ENCODE measurements at places on chromosomes 3 and 15.

DNA sequence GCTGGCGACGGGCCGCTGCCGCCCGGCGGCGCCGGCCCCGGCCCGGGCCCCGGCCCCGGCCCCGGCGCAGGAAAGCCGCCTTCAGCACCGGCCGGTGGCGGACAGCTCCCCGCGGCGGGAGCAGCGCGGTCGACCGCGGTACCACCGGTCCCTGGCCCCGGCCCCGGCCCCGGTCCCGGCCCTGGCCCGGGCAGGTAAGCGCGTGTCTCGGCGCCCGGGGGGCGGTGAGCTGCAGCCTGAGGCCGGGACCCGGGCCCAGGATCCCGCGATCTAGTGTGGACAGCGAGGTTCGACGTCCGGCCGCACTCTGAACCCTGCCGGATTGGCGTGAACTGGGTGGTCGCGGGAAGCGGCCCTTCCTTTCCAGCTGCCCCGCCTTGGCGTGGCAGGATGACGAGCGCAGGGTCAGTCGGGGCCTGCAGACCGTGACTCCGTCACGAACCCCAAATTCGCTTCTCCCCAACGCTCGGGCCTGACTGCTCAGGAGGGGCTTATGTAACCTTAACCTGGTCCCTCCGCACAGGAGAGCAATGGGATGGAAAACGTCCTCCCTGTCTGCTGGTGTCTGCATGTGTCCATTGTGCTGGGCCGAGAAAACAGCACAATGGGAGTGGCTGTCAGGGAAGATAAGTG lies 472 bp downstream of the BSN start:
- DNase-seq = no peak

DNA sequence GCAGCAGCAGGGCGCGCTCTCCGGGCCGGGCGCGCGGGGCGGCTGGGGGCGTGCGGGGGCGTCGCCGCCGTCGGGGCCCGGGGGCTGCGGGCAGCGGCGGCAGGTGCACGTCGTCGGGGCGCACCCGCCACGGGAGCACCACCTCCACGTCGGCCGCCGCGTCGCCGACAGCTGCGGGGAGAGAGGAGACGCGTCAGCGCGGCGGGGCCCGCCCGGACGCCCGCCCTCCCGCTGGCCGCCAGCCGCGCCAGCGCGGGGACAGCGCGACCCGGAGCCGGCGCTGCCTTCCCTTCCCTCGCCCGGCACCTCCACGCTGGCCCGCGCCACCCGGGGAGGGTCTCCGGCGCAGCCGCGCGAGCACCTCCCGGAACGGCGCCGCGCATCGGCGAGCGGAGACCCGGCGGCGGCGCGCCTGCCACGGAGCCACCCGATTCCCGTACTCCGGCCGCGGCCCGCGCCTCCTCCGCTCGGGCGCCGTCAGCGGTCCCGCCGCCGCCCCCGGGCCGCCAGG lies 481 bp downstream of the ADAMTS17 start:
- DNase-seq = no peak

- no peak for DNase-seq
Observed at GRCh38 chr3:111971533-111972130, 7.2 kb upstream of the ABHD10 start.

DNA sequence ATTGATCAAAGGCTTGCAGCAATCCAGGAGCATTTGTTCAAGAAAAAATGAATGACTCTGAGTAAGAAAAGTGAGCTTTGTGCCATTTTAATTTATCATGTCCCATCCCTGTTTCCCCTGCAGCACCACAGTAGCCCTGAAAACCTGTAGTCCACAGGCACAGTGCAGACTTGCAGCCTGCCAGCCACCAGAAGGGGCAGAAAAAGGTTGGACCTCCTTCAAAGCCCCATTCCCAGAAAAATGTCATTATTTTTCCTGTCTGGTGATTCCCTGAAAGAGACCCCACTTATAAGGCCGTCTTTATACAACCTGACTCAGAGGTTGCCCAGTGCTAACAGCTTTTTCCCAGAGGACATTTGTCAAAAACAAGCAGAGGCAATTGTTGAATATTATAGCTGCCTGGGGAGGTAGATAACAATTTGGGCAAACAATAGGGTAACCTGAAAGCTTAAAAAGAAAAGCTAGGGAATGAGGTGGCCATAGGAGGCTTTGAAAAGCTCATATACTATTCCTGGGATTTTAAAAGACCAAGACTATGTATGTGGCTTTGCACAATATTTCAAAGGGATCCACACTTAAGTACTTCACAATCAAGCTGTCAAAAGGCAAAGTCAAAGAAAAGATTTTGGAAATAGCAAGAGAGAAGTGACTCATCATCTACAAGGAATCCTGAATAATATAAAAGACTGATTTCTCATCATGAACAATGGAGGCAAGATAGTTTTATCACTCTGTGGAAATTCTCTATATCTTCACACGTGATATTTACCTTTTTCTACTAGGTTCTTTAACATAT lies 136.8 kb upstream of the PLXNA1 start:
- DNase-seq = no peak

GRCh38 chr3:169041677-169042171 lies 621.8 kb downstream of the MECOM start:
- DNase-seq = no peak

GRCh38 chr3:127157171-127157828 lies 35.6 kb upstream of the PRR23E start:
- no peak for DNase-seq

DNA sequence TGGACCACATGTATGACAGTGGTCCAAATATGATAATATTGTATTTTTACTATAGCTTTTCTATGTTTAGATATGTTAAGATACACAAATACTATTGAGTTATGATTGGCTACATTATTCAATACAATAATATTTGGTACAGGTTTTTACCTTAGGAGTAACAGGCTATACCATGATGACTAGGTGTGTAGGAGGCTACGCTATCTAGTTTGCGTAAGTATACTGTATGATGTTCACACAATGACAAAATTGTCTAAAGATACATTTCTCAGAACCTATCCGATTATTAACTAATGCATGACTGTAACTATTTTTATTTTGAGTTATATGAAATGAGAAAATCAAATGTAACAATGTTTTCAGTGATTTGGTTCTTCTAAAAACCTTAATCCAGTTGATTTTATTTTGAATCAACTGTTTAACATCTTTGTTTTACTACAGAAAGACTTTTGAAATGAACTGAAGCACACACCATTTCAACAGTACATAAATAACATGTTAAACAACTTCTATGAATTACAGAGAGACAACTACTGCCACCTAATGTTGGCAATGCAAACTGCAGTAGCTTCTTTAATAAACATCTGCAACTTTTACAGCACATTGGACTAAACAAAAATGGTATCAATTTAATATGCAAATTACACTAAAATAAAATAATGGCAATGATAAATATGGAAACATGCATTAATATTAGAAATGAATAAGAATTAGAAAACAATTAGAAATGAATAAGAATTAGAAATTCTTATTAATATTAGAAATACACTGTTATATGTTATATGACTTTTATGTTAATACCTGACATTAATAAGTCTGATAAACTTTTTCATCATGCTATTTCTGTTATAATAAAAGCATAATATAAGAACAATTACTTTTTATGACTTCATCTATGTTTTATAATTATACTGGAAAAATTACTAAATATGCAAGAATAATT lies 255.7 kb downstream of the MBNL1 start:
- no peak for DNase-seq

- no peak for DNase-seq
Observed at GRCh38 chr3:45124352-45124751, 21.8 kb downstream of the CDCP1 start.

GRCh38 chr15:85129881-85130280 lies 148.2 kb downstream of the PDE8A start:
- DNase-seq = no peak

DNA sequence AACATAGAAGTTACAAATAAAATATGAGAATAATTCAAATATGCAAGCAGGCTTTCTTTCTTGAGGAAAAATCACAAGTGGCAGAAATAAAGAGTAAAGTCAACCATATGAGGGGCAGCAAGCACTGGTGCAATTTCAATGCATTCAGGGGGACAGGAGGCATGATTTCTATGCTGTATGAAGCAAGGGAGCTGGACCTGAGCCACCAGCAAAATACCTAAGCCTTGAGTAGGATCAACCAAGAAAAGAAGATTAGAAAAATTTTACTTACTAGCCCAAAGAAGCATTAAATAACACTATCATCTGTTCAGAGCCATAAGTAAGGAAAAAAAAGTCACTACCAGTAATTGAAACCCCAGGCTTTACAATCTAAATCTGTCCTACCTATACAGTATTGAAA lies 6.3 kb downstream of the ADGRG7 start:
- DNase-seq = no peak

DNA sequence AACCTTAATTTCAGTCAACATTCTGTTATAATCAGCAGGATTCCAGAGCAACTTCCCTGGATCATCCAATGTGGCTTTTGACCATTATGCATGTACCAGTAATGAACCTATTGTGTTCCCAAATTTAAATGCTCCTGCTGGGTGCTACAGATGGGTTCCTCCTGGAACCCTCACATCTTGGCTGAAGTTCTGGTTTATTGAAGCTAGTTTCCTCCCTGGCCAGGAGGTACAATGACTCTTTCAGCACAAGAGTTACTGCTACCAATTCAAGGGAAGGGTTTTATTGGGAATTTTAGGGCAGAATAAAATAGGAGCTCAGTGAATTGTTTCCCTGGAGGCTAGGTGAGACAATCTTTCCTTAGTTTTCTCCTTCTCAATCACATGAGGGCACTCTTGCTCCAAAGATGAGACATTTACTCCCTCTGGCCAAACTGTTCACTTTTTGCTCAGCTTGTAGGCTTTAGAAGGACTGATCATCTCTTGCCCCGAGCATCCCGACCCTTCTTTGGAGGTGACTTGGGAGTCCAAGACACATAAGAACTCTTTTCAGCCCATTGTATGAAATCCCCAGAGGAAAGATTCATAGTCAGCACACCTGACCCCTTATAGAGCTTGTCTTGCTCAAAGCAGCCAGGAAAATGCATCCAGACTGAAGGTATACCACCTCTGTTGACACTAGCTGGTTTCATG lies 8.8 kb upstream of the NPHP3 start:
- no peak for DNase-seq

DNA sequence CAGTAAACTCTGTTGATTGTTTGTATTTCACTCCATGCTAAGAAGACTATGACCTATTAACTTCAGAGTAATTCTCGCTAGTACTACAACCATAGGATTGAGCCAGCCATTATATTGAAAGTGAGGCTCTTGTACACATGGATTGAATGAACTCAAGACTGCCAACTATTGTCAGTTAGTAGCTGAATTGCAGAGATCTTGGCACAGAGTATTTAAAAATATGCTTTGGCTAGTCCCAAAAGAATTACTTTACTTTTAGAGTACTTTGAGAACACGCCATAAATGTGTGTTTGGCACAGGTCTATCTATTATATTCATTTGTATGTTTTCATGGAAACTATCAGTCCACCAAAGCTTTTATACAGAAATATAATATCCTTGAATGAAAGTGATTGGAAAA lies 226.7 kb upstream of the DCBLD2 start:
- DNase-seq = no peak

DNA sequence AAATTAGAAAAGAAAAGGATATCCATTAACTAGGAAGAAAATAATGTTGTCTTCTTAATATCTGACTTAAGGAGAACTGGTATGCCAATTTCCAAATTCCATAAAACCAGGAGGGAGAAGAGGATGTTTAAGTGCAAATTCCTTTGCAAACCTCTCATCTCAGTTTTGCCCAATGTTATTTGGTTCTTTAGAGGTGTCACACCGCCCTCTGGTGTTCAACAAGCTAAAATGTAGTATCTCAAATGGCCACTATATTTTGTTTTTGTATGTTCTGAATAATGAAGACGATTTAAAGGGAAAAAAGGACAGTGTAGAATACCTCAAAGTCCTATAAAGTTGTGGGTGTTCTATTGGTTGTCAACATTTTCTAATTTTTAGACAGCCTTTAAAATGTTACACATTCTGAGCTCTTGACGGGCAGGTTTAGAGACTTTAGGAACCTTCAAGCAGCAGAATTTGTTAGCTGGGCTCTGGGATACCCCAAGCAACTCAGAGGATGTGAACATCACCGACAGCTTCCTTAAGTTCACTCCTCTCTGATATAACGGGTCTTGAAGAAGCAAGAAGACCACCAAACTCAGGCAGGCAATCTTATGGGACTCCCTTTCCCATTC lies 458.3 kb downstream of the MFSD1 start:
- no peak for DNase-seq

- no peak for DNase-seq
Observed at GRCh38 chr3:155876503-155876902, 6.1 kb downstream of the GMPS start.

GRCh38 chr3:49295489-49296058 lies 18.5 kb upstream of the C3orf62 start:
- no peak for DNase-seq

- DNase-seq = no peak
Observed at GRCh38 chr15:29685156-29686078, 136.9 kb downstream of the TJP1 start.

All from stimulated activated CD8-positive, alpha-beta memory T cell treated with anti-CD3 and anti-CD28 coated beads, Interleukin-4, amount 100 ng/mL, for 1 hour (primary cell).